ENCODE measurements at places on chromosomes 13 and 19.

- ATAC-seq = no peak
Measured at GRCh38 chr13:110306340-110306959, 507 bp downstream of the COL4A1 start.

DNA sequence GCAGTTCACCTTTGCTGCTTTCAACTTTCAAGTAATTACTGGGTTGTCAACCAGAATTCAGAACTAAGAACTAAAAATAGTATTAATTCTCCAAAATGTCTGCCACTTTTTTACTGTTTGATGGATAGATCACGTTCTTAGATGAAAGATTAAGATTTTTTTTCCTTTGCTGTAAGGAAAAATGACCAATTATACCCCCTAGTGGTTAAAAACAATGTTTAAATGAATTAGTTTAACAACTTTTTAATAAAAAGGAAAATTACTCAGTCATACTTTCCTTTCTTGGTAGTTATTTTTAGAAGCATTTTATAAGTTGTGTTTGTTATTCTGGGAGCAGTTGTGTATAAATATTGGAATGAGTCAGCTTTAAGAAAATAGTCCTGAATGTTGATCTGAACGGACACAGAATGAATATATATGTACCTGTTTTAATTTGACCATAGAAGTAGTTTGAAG lies 4.6 kb downstream of the TM9SF2 start:
- no peak for ATAC-seq

- ATAC-seq = no peak
Measured at GRCh38 chr19:29083863-29084262, 129.1 kb downstream of the UQCRFS1 start.

GRCh38 chr13:102040812-102041211 lies 361.0 kb downstream of the FGF14 start:
- ATAC-seq = no peak

- ATAC-seq = no peak
Measured at GRCh38 chr19:2237051-2237868, 636 bp downstream of the SF3A2 start.

- no peak for ATAC-seq
Measured at GRCh38 chr13:23344931-23345595, 88.4 kb downstream of the SACS start.

DNA sequence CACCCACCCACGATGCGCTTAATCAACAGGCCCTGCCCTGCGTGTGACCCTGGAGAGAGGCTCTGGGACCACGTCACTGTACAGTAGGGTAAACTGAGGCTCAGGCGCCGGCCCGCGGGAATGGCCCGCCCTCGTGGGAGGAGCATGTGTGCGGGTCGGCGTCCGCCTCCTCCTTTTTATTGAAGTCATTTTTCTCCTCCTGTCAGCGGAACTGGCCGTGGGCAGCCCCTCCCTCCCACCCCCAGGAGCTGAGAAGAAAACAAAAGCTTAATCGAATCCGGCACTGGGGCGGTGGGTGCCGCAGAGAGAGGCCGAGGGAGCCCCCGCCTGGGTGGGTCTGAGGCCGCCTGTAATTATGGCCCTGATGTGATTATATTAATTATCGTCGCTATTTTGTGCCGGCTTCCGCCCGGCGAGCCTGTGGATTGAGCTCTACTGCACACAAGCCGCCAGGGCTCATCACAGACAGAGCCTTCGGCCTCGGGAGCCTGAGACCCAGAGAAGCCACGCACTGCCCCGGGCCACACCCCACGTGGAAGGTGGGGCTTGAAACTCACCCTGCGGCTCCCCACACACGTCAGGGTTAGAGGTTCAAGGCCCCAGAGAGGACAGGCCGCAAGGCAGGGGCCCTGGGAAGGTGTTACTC lies 7.0 kb downstream of the C2CD4C start:
- ATAC-seq = no peak

- ATAC-seq = no peak
Measured at GRCh38 chr13:112127564-112128330, 60.8 kb downstream of the SOX1 start.

GRCh38 chr13:67023130-67023876 lies 206.8 kb downstream of the PCDH9 start:
- ATAC-seq = no peak

- ATAC-seq = no peak
Measured at GRCh38 chr19:29952177-29952576, 10.1 kb downstream of the URI1 start.

- ATAC-seq = no peak
Measured at GRCh38 chr13:50646070-50646469, 197.4 kb downstream of the DLEU7 start.

- ATAC-seq = no peak
Measured at GRCh38 chr19:383040-383439, 25.9 kb downstream of the C2CD4C start.

DNA sequence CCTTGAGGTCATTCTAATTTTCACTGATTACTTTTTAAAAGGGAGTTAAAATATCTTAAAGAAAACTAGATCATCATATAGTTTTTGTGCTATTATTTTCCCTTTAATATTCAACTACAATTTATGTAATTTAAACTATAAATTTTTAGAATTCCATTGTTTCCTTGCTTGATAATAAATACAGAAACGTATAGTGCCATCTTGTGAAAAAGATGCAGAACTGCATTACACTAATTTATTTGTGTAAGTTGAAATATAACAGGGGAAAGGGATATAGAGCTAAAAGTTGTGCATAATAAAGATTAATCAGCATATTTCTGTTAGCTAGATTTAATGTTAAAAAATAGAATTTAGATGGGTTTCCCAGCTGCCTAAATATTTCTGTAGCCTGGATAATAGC lies 61.5 kb upstream of the TDRD3 start:
- no peak for ATAC-seq

DNA sequence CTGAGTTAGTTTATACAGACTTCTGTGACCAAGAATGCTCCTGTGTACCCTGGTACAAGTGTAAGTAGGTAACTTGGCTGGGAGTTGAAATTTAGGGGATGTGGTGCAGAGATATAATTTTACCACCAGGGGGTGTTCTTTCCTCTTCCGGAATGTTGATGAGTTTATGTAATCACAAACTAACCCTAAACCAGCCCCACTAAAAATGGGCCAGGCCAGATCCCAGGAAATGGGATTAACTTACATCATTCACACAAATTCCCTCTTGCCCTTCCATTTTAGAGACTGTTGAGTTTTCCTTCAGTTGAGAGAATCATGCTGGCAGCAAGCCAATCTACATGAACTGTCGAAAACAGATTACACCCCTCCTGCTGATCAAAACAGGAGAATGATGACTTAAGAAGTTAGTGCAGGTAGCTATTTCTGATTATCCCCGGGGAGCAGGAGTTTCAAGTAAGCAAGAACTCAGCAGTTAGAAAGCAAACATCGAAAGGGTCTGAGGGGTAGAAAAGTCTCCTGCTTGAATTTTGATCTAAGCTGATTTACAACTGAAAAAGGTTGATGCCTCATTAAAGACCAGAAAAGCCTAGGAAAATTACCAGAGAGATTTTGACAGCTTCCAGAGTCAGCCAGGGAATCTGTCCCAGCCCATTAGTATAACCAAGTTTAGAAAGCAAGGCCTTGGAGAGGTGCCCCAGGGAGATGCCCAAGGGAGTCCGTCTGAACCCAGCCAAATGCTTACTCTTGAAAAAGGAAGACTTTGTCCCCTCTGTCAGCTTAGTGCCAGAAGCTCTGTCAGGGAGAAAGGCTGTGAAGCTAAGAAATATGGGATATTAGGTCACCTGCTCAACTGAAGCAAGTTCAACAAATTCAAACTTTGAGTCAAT lies 32.3 kb upstream of the MED4 start:
- ATAC-seq = peak; percentile 82

GRCh38 chr13:98563071-98563470 lies 13.8 kb downstream of the STK24 start:
- peak; percentile 27 for ATAC-seq

DNA sequence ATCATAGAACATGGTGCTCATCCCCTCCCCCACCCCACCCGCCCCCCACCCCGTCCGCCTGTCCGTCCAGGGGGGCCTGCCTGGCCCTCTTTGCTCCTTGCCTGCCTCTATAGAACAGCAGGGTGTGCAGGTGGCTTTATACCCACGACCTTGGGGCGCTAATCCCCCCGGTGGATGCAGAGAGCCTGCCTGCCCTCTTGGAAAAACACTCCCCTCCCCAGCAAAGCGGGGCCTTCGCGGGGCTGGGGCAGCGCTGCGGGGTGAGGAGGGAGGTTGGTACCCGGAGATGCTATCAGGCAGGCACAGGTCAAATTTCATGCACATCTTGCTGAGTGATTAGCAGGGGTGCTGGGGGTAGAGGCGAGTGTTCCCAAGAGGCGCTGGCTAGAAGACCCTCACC lies 21.9 kb downstream of the RFX1 start:
- ATAC-seq = no peak

- ATAC-seq = no peak
Measured at GRCh38 chr13:81017513-81018152, 676.7 kb upstream of the SPRY2 start.

GRCh38 chr13:106990594-106990993 lies 422.7 kb upstream of the ARGLU1 start:
- no peak for ATAC-seq

- ATAC-seq = no peak
Measured at GRCh38 chr13:79062291-79062690, 343.8 kb downstream of the RBM26 start.

- ATAC-seq = peak; percentile 80
Measured at GRCh38 chr13:23966691-23967615, 69.7 kb upstream of the C1QTNF9B start.

DNA sequence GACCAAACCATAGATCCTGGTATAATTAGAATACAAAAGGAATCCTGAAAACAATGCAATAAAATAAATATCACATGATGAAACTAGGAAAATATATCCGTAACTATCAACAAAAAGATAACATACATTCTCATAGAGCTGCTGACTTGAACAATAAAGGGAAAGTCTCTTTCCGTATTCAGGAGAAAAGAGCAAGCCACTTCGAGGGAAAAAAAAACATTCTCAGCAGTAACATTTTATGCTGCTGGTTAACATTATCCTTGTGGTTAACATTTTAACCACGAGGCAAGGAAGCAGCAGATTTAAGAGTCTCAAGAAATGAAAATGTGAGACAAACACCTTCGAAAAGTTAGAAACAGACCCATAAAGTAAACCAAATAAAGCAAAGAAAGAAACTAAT lies 25.8 kb downstream of the NALCN start:
- ATAC-seq = no peak

- ATAC-seq = no peak
Measured at GRCh38 chr19:7440188-7440975, 48.5 kb downstream of the PEX11G start.

- ATAC-seq = no peak
Measured at GRCh38 chr13:83867708-83868107, 14.6 kb downstream of the SLITRK1 start.

GRCh38 chr19:53910170-53910518 lies 1.1 kb downstream of the CACNG7 start:
- ATAC-seq = no peak

GRCh38 chr19:28785971-28786370 lies 427.0 kb downstream of the UQCRFS1 start:
- no peak for ATAC-seq

- ATAC-seq = no peak
Measured at GRCh38 chr13:109673477-109673876, 112.9 kb downstream of the IRS2 start.

GRCh38 chr13:97091196-97091595 lies 96.9 kb upstream of the OXGR1 start:
- ATAC-seq = no peak

GRCh38 chr13:46288570-46289259 lies 77.0 kb downstream of the LRRC63 start:
- peak; percentile 74 for ATAC-seq

GRCh38 chr13:102909971-102910370 lies 64.1 kb downstream of the ERCC5 start:
- ATAC-seq = no peak

DNA sequence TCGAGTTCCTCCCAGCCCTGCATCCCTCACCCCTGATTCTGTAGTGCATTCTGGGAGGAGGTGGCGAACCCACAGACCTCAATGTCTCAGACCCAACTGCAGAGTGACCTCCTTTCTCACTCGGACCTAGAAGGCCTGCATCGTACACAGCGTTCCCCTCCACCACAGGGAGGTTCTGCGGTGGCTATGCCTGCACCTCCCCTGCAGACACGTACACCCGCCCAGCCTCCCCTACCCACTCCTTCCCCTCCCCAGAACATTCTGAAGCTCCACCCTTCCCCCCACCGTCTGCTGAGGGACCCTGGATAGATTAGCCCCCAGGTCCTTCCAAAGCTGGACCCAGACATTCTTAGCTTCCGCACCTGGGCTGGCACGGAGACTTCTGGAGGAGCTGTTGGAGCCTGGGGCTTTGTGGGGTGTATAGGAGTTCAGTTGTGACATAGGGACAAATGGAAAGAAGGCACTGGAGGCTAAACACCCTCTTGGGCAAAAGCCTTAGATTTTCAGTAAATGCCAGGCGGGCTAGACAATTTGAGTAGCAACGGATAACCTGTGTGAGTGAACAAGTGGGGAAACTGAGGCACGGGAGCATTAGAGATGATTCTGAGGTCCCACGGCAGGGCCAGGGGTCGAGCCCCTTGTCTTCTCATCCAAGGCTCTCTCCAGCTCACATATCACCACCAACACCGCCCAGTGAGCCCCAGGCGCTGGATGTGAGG lies 420 bp upstream of the FSD1 start:
- peak; percentile 34 for ATAC-seq

GRCh38 chr13:53150568-53150967 lies 122.0 kb downstream of the OLFM4 start:
- no peak for ATAC-seq

DNA sequence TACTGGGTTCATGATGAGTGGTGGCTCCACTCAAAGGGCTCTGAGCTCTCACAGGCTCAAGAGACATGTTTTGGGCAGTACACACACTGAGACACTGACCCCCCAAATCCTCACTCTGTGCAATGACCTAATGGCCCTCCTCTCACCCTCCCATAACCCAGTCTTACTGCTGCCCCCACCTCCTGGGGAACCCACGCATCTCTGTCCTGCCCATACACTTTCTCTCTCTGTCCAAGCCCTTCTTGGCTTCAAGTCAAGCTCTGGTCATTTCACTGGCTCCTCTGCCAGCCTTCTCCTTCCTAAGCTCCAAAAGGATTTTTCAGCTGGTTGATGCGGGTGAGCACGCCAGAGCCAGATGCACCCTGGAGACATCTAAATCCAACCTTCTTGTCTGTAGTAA lies 187.9 kb upstream of the TSHZ3 start:
- no peak for ATAC-seq

DNA sequence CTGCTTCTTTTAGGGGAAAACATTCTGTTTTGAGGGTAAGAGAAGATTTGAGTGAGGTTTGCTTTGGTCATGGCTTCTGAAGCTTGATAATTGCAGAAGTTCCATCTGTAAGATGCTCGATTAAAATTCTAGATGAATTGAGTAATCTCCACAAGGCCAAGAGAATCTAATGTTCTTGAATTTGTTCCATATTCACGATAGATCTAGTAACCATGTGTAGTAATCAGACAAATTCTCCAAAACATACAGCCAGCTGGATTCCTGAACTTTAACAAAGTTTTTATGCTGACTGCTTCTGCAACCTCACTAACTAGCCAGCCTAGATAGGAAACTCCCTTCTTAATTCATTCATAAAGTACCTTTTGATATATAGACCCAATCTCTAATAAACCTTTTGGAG lies 92.7 kb downstream of the COL4A2 start:
- ATAC-seq = no peak

Measured in activated T-helper 17 cell treated with anti-CD3 and anti-CD28 coated beads, Interleukin-2, amount 50 U/mL, for 72 hours (primary cell).